Stimulated activated CD4-positive, alpha-beta T cell treated with anti-CD3 and anti-CD28 coated beads, Interleukin-1b, Interleukin-23, amount 100 ng/mL, for 4 hours (primary cell): ENCODE measurements at places on chromosomes 4 and X.

DNA sequence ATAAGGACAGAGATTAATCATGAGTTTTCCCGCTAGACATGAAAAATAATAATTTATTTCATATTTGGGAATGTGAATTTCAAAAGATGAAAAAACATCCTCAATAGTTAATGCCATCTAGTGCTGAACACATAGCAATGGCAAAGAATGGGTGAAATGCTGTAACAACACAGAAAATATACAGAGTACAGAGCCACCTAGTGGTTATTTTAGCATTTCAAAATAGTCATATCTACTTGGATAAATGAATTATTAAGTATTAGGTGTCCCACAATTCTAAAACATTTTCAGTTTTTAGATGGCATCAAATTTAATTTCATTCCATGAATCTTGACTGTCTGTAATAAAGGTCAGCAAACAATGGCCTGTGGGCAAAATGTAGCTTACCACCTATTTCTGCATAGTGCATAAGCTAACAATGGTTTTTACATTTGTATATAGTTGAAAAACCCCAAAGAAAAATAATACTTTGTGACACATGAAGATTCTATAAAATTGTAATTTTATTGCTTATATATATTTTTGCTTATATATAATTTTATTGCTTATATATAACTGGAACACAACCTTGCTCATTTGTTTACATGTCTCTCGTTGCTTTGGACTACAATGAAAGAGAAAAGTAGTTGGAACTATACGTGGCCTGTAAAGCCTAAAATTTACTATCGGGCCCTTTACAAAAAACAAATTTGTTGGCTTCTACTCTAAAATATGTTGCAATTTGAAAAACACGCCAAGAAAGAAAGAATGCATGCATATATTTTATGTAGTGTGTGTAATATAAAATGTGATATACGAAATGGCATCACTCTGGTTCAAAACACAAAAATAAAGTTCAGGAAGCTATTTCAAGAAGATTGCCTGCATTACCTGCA lies 99.1 kb upstream of the FAM47C start:
- DNase-seq, result no peak

DNA sequence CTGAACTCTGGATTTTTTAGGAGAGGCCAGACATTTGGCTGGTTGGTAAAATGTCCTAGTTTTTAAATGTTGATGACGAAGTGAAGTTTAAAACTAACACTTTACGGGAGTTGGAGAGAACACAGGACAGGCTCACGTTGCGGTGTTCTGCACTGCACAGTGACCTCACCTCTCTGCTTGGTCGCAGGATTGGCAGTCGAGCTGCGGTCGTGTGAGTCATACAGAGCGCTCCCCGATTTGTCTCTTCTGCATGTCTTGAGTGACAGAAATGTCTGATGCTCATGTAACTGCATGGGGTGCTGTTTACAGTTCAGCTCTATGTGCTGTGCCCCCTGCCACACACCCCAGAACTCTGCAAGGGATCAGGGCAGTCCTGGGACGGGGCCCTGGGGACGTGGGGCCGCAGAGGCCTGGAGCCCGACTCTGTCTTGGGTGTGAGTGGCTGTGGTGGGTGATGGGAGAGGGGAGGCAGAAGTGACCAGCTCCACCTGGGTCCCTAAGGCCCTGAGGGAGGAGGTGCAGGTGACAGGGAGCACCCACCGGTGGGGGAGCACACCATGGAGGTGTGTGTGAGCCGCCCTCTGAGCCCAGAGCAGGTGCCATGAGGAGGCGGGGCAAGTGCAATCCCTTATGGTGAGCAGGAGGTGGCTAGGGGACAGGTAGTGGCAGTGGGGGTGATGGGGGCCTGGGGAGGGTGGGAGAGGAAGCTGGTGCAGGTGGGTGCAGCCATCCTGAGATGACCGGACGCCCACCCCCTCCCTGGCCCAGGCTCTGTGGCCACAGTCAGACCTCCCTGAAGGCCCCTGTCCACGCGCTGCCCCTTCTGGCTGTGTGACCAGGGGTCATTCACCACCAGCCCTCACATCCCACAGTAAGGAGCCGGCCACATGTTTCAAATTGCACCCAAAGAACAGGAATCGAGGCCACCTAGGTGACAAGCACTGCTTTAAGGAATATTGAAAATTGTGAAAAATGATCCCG lies 77.9 kb upstream of the ADRA2C start:
- no peak for DNase-seq

DNA sequence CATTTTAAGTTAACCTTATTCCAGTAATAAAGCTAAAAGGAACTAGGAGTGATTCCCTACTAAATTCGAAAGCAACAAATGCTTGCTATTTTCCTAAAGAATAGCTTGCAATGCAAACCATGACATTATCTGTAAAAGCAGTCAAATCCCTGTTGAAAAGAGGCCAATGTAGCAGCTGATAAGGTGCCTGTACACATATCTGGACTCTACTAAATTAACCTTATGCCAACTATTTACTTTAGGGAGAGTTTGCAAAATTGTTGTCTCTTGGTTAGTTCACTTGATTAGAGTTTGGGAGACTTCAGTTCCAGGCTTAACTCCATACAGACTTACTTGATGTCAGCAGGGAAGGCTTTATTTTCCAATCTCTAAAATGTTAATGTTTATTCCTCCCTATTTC lies 6.0 kb downstream of the IL13RA2 start:
- no peak for DNase-seq

DNA sequence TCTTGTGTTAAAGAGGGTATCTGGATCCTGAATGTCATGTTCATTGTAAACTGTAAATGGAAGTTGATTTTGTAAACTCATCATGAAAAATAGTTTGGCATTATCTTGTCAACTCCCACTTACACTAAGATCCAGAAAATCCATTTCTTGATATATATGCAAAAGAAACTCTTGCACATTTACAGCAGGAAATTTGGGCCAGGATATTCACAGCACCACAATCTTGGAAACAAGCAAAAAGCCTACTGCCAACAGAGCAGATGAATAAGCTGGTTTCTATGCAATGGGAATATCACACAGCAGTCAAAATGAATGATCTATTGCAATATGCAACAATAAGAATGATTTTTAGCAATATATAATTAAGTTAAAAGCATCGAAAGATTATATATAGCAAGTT lies 8.6 kb downstream of the GABRA4 start:
- no peak for DNase-seq

- DNase-seq, result no peak
Measured at GRCh38 chr4:122906859-122907305, 15.5 kb downstream of the NUDT6 start.

DNA sequence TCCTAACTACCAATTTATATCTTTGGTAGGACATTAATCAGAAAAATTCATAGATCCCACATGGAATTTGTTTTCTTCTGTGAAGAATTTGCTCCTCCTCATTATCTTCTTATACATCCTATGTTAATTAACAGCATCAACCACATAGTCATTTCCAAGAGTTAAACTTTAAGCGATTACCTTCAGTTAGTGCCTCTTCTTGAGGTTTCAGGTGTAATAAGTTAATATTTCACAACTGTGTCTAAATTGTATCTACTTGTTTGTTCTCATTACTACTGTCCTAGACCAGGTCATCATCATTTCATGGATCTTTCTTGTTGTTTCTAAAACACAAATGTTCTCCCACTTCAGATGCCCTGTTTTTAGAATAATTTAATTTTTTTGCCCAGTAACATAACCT lies 457.9 kb downstream of the FAT4 start:
- DNase-seq, result no peak

GRCh38 chr4:159235779-159236368 lies 133.0 kb downstream of the RAPGEF2 start:
- DNase-seq, result no peak

DNA sequence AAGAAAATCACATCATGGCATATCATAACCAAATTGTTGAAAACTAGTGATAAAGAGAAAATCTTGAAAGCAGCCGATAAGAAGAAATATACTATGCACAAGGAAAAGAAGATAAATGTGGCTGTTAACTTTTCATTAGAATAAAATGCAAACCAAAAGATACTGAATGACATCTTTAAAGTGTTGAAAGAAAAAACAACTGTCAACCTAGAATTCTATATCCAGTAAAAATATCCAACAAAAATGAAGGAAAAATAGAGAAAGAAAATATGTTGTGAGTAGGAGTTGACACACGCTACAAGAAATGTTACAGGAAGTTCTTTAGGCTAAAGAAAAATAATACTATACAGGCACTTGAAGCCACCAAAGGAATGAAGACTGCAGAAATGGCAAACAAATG lies 82.0 kb downstream of the FAM184B start:
- DNase-seq, result no peak
